Upper lobe of left lung (tissue), 6 donors: ENCODE measurements at places on chromosomes 16 and 17. TPM values are rescaled to one million over a fixed set of nuclear protein-coding genes. Genes with fewer than 3 reads are reported as not detected.

Gene UBB
- 684 TPM for total RNA-seq

Gene MFAP4
- total RNA-seq: 43.5 TPM

Gene ABI3
- total RNA-seq: 23.5 TPM

Gene SOCS3
- 147 TPM for total RNA-seq

Gene TNP2
- not detected for total RNA-seq

Gene HNF1B
- total RNA-seq: 14.4 TPM

Gene KRT9
- total RNA-seq: not detected

Gene CARD14
- total RNA-seq: 0.71 TPM

Gene CFAP97D1
- total RNA-seq: not detected

Gene LPO
- not detected for total RNA-seq

Gene GAS2L2
- 5.2 TPM for total RNA-seq

- DNase-seq: no peak
Measured at GRCh38 chr17:40373324-40373723, 8.8 kb upstream of the GJD3 start.

GRCh38 chr16:6827267-6827666 is 505.4 kb upstream of the RBFOX1 start:
- no peak for DNase-seq

- DNase-seq: no peak
Measured at GRCh38 chr17:381941-382643, 29.5 kb upstream of the RPH3AL start.

GRCh38 chr16:1308036-1308976 is 1.1 kb upstream of the UBE2I start:
- DNase-seq: no peak

GRCh38 chr16:84725481-84726078 is 25.8 kb downstream of the USP10 start:
- no peak for DNase-seq

- DNase-seq: no peak
Measured at GRCh38 chr17:72191921-72192799, 71.3 kb downstream of the SOX9 start.

DNA sequence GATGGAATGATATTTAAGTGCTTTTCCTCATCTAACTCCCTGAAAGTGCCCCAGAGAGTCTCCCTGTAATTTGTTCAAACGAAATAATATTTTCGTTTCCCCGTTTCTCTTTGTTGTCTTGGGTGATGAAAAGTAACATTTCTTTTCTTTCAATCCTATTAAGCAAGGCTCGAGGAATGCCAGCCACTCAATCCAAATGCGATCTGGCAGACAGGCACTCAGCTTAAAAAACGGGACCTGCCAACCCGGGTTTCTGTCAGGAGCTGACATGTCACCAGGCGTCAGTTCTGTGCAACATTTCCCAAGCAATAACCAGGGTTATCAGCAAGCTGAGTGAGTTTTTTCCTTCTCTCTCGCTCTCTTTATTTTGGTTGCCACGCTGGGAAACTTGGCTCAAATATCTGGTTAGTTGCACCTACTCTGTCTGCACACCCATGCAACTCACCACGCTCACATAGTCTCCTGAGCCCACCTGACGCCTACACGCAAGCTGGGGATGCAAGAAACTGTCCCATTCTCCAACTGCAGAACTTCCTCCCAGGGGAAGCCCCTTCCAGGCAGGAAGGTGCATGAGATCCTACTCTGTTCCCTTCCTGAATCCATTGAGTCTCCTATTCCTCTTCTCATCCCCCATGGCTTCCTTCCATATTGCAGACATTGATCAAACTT is 208.2 kb downstream of the C16orf78 start:
- DNase-seq: no peak

GRCh38 chr16:82059983-82060421 is 24.9 kb downstream of the HSD17B2 start:
- no peak for DNase-seq

DNA sequence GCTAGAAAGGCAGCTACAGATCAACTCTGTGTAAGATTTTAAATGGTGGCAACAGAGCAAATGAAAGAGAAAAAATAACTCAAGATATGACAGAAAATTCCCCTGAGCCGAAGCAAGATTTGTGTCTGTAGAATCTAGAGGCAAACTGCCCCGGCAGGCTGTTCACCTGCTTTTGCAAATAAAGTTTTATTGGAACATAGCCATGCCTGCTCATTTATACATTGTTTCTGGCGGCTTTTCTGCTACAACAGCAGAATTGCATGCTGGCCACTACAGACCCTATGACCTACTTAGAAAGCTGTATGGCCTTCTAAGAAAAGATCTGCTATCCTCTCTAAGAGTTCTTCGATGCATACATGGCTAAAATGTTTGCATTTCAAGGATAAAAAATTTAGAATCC is 119.5 kb downstream of the SALL1 start:
- DNase-seq: no peak

DNA sequence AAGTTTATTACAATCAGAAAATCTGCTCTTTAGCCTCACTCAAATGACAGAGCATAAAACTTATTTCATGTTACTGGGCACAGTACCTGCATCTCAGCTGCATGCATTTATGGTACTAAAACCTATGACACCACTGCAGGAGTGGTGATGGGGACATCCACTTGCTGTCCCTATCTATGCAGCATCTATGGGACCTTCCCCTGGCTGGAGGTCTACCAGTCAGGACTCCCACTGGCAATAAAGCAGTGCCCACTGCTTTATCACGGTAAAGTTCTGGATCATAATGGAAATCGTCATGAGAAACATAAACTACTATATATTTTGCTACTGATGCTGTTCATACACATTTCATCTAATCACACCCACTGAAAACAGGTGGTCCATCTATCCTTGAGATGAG is 26.2 kb downstream of the NSMCE1 start:
- DNase-seq: no peak

GRCh38 chr17:73387746-73388577 is 76.2 kb upstream of the CDC42EP4 start:
- DNase-seq: no peak

- DNase-seq: no peak
Measured at GRCh38 chr16:69123910-69124309, 8.5 kb downstream of the CHTF8 start.

GRCh38 chr17:40291281-40291664 is 3.6 kb downstream of the CDC6 start:
- no peak for DNase-seq

DNA sequence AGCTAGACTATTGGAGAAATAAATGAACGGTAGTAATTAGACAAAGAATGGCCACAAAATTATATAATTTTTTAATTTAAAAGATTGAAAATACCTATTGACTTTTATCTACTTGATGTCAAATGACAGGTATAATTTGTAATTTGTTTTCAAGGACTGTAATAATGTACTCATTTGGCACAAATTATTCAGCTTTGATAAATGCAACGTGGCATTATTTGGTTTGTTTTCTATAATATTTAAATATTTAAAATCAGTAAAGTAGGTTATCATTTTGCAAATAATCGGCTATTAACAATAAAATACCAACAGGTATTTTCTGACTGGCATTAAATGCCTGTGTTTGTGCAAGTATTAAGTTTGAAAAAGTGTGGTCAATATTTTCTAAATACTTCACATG is 60.6 kb downstream of the CDH11 start:
- no peak for DNase-seq

DNA sequence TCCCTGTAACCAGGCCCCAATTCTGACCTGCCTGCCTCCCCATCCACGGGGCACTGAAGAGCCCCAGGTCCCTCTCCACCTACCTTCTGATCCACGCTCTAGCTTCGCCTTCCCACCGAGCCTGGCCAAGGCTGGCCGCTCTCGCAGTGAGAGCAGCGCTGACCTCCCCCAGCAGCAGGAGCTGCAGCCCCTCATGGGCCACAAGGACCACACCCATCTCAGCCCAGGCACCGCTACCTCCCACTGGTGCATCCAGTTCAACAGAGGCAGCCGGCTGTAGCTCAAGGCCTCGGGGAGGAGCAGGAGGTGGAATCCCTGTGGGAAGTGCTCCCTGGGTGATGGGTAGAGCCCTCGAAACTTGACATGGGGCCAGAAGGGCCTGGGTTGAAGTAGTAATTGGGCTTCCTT is 8.4 kb upstream of the PLEKHG4 start:
- DNase-seq: no peak

DNA sequence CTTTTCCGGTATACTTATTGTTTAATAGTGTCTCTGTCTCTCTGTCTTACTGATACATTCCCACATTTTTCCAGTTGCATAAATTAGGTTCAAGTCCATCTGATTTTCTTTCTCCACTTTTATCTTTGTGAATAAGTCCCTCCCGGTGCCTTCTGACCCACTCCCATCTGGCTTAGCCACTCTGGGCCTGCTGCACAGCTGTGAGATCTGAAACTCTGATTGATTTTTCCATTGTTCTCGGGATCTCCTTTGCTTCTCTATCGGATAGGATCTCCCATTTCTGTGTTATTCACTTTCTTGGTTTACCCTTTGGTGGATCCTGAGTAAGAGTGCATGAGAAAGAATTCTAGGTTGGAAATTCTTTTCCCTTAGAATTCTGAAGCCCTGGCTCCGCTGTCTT is 8.6 kb downstream of the UTP4 start:
- DNase-seq: no peak
